ENCODE measurements at places on chromosomes 16 and 17.

- DNase-seq: no peak
These were observed 744 bp downstream of the JPH3 start for GRCh38 chr16:87602821-87603683.

- DNase-seq: no peak
These were observed 62.7 kb downstream of the GAS7 start for GRCh38 chr17:10135539-10136257.

GRCh38 chr17:45022288-45022648 lies 29.2 kb downstream of the DCAKD start:
- DNase-seq: no peak

GRCh38 chr16:50655558-50656055 lies 25.5 kb downstream of the SNX20 start:
- DNase-seq: no peak

- no peak for DNase-seq
These were observed 48.2 kb downstream of the EPN2 start for GRCh38 chr17:19285213-19285900.

GRCh38 chr17:7610641-7611040 lies 4.1 kb downstream of the FXR2 start:
- DNase-seq: no peak

GRCh38 chr17:75036643-75037268 lies 10.0 kb downstream of the ATP5PD start:
- DNase-seq: no peak

DNA sequence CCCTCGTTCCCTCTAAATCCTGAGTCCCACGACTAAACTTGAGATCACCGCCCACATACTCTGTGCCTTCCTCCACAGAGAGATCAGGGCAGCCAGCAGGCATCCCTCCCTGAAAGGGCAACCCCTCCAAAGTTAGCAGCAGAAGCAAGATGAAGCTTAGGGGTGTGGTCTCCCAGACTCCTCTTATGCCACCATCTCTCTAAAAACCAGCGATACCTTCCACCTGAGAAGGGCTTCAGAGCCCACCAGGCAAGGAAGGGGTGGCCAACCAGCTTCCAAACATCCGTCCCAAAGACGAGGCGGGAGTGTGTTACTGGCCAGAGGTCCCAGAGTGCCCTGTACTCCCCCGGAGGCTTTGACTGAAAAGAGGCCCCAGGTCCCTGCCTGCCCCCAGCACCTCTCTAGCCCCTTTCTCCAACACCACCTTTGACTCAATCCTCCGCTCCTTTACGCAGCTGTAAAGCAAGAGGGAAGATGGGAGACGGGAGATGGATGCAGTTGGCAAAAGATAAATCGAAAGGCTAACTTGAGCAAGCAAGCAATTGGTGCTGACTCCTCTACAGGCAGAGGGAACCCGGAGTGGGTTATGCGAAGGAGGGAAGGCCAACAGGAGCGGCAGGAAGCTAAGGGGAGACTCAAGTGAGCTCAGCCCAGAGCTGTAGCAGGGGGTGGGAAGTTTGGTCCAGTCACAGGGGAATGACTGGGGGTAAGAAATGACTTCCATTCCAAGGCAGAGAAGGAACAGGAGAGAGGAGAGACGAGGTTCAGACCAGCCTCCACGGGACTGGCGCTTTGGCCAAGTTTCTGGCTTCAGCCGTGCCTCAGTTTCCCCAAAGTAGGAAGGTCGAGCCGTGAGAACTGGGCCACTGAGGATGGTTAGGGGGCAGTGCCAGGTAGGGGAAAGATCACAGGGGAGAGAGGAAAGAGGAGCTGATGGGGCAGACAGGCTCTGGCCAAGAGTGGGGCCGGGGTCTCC lies 1.0 kb downstream of the ST3GAL2 start:
- no peak for DNase-seq

DNA sequence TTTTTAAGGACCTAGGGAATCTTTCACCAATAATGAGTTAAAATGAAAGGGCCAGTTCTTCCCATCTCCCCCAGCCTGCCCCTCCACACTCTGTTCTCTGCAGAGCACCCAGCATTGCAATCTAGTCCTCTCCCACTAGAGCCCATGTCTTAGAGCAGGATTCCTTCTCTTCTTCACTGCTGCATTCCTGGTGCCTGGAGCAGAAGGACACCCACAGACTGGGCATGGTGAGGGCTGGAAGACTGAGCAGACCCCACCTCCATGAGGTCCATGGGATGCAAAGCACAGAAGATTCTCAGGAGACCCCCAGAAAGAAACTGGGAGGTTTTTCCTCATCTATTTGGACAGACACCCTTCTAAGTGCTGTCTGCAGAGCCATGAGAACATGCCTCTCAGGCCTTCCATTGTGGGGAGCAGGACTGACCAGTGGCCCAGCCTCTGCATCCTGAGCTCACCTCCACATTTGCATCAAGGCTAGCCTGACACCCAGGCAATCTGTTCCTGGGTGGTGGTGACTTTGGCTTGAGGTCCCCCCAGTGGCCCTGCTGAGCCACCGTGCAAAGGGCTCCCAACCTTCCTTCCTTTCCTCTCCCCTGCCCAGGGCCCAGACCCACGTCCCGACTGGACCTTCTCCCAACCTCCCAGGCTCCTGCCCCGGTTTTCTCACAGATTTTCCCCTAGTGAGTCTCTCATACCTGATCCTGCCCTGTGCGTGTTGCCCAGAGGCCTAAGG lies 74.2 kb upstream of the ZNF469 start:
- DNase-seq: no peak

GRCh38 chr17:9677411-9677810 lies 32.1 kb downstream of the USP43 start:
- DNase-seq: no peak

DNA sequence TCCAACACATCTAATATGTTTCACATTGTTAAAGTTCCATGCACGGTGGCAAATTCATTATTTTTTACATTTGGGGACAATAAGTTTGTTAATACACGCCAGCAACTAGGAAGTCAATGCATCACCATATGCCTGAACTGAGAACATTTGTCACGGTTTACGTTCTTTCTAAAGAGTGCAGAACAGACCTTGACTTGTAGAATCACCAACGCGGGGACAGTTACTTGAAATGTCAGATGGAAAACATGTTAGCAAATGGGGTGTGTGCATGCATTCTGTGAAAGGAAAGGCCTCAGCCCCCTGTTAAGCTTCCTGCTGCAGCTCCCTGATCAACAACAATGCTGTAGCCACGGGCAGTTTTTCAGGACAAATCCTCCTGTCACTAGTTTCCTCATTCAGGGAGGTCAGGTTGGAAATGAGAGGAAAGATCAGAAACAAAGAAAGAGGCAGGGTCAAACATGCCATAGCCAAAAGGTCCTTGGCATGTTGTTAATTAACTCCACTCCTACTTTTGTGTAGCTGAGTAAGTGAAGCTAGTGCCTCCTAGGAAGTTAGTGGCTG lies 18.4 kb downstream of the SMIM36 start:
- DNase-seq: no peak

DNA sequence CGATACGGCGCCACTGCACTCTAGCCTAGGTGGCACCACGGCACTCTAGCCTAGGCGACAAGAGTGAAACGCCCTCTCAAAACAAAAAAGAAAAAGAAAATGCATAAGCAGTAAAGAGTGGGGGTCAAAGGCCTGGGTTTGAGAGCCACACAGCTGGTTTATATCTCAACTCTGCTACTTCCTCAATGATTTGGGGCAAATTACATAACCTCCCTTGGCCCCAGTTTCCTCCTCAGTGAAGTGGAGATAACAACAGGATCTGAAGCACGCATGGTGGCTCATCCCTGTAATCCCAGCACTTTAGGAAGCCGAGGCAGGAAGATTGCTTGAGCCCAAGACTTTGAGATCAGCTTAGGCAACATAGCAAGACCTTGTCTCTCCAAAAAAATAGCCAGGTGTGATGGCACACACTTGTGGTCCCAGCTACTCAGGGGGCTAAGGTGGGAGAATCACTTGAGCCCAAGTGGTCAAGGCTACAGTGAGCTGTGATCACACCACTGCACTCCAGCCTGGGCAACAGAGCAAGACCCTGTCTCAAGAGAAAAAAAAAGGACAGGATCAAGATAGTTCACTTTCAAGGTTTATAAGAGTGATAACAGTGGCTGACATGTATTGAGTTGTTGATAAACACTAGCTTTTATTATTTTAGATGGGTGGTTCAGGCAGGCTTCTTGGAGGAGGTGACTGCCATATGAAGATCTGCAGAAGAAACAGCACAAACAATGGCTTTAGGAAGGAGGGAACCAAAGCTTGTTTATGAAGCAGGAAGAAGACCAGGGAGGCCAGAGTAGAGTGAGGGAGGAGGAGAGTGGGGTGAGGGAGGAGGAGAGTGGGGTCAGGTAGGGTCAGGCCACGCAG lies 8.5 kb upstream of the COG1 start:
- DNase-seq: no peak

GRCh38 chr17:52738791-52739190 lies 580.3 kb upstream of the CA10 start:
- no peak for DNase-seq

DNA sequence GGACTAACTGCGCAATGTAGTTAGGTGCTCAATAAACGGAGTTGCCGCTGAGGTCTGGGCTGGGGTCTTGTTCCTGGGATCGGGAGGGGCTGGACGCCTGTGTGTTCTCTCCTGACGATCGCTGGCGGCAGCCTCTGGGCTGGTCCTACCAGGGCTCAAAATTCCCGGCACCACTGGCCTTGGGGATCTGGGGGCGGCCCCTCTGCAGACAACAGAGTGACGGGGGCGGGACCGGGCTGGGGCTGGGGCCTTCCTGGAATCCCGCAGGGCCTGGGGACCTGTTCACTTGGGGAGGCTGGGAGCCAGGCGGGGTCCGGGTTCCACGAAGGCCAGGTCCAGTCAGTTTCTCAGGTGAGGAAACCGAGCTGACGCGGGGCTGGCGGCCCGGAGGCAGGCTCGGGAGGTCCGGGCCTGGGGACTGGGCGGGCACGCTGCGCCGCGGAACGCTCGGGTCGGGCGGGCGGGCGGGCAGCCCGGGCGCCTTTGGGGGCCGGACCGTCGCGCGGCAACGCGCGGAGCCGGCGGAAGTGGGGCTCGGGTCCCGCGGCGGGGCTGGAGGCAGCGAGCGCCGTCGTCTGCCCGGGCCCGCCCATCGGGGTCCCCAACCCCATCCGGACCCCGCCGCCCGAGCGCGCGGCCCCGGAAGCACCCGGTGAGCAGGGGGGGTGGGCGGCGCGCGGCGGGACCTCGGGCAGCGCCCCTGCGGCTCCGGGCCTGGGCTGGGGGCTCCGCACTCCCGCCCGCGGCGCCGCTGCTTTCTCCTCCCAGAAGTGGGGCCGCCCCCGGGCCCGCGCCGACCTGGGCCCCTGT lies at the start of gene PIGQ:
TSS of gene PIGQ (plus strand) at position 524 of the 810 bp plus-strand sequence. CDS start 4,107 bp downstream, outside the sequence.
- DNase-seq: no peak

DNA sequence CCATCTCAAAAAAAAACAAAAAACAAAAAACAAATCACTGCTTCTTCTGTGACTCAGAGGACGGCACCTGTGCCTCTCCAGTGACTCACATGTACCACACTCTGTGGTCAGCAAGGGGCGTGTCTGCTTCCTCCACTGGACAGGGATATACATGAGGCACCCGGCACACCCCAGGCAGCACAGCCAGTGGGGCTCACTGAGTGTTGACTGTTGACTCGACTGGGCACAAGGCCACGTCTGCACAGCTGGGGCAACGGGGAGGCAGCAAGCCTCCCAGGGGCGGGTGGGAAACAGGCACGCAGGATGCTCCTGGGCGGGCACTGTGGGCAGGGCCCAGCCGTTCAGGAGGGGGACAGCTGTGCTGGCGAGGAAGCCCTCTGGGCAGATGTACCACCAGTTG lies 64.1 kb downstream of the TIMM22 start:
- DNase-seq: no peak

GRCh38 chr17:64441772-64442540 lies 7.0 kb upstream of the MILR1 start:
- DNase-seq: no peak

DNA sequence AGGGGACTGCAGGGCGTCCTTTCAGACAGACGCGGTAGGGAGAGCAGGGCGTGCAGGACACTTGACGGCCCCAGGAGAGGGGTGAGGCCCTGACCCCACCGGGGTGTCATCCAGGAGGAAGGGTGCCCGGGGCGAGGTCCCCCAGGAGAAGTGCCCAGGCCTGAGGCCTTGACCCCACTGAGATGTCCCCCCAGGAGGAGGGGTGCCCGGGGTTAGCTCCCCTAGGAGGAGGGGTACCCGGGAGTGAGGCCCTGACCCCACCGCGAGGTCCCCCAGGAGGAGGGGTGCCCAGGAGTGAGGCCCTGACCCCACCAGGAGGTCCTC lies 27.2 kb upstream of the METRNL start:
- DNase-seq: no peak

GRCh38 chr16:58499092-58499511 lies 841 bp upstream of the NDRG4 start:
- no peak for DNase-seq

DNA sequence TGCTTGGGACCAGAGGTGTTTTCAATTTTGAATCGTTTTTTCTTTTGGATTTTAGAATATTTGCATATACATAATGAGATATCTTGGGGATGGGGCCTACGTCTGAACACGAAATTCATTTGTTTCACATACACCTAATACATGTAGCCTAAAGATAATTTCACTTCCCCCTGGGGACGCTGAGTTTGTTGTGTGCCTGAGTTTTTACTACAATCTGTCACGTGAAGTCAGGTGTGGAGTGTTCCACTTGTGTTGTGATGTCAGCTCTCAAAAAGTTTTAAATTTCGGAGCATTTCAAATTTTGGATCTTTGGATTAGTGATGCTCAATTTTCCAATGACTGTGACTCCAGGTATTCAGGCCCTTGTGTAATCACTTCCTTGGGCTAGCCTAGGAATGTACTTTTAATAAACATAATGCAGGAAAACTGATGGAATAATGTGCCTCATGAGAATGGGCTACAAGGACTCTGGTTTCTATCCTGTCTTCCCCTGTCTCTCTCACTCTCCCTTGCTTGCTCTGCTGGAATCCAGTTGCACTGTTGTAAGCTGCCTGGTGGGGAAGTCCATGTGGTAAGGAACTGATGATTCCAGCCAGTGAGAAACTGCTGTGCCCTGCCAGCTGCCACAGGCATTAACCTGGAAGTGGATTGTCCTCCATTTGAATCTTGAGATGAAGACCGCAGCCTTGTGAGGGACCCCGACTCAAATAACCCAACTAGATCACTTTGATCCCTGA lies 403.8 kb downstream of the SHISA9 start:
- no peak for DNase-seq
